ENCODE measurements at places on chromosomes 1 and 21. TPM values are rescaled to one million over a fixed set of nuclear protein-coding genes. Genes with fewer than 3 reads are reported as not detected.

- DNase-seq = no peak
Measured at GRCh38 chr1:81023187-81023724, 777.5 kb upstream of the ADGRL2 start.

- DNase-seq = peak; percentile 17
Measured at GRCh38 chr1:212749821-212750535, 41.6 kb downstream of the NSL1 start.

- peak; percentile 81 for DNase-seq
Measured at GRCh38 chr1:9321480-9321849, 28.8 kb downstream of the SPSB1 start.

GRCh38 chr1:160731990-160732389 is 7.1 kb upstream of the SLAMF7 start:
- no peak for DNase-seq

DNA sequence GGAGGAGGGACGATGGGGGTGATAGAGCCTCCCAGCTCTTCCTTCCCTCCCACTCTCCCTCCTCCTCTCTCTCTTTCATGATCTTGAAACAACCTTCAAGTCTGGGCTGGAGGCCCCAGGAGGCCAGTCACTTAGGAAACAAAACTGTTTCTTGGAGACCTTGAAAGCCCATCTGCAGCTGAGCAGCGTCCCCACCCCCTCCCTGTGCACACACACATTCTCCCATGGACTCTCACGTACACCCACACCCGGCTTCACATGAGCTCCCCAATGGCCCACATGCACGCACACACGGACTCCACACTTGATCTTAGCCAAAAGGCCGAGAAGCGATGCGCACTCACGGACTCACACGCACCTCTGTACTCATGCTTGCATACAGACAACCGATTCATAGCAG is 3.2 kb upstream of the ATP1A2 start:
- no peak for DNase-seq

DNA sequence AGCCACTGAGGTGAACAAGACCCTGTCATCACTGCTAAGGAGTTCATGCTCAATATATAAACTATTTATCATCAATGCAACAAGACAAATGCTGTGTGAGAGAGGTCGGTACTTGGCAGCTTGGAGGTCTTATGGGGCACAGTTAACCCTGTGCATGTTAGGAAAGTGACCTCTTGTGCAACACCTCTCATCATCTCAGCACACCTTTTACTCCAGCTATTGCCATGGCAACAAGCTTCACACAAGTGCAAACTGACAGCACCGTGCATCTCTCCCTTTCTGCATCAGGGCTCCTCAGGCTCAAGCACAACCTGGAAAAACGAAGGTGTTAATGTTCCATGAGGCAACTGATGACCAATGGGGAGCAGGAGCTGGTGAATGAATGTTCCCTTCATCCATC is 14.7 kb upstream of the MYSM1 start:
- no peak for DNase-seq

- no peak for DNase-seq
Measured at GRCh38 chr1:25131794-25132193, 100.5 kb downstream of the SYF2 start.

DNA sequence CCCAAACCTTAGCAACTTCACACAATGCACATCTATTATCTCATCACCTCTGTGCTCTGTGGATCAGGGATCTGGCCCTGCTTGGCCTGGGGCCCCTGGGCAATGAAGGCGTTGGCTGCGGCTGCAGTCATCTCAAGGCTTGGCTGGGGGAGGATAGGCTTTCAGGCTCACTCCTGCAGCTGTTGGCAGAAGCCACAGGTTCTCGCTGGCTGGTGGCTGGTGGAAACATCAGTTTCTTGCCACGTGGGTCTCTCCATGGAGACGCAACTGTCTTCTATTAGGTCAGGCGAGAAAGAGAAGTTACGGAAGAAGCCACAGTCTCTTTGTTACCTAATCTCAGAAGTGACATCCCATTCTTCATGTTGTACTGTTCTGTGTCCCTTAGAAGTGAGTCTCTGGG is 3.6 kb upstream of the NPPA start:
- no peak for DNase-seq

DNA sequence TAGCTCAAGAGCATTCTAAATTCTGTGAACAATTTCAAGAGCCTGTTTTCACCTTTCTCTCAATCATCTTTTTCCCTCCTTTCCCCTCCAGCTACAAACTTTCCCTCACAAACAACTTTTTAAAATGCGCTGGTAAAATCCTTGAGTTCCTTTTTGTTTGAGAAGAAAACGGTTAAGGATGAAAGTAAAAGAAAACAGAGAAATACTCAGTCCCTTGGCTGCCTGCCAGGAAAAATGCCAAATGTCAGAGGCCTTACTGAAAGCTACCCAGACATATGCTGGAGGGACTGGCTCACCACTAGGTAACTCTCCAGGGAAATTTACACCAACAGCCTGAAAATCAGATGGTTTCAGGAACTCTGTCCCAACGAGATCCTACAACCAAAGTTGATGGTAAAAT is 11.0 kb upstream of the SERBP1 start:
- no peak for DNase-seq

DNA sequence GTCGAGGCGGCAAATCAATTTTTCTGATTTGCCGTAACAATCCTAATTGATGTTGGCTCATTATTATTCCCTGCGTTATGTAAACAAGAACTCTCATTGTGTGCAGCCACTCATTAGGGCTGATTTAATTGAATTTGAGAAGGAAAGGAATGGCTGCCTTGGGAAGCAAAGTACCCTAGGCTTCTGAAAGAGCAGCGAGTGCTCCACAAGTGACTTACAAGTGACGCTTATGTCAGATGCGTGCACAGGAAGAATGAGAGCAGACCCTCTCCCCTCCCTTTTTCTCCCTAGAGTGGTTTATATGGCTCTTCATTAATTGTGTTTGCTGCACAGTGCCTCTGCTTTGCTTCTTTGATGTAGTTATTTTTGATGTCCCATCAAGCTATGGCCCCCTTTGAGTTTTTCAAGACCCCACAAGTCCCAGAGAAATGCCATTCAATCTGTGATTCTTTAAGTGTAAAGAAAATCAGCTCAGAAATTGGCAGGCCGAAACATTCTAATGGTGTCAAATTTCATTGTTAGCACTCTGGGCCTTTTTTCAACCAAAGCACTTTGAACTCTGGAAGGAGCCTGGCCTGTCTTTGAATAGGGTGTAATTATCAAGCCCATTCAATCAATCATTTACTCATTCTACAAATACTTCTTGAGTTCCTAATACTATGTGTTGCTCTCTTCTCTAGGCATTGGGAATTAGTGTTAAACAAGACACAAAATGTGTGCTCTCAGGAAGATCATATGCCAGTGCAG is 86.8 kb upstream of the VAV3 start:
- DNase-seq = no peak

COL24A1 gene
- 0.01 TPM for polyA plus RNA-seq

ADAM30 gene
- polyA plus RNA-seq = not detected

Data from keratinocyte (primary cell).